ENCODE measurements at places on chromosomes 7 and 10.
A peak's percentile ranks its signal among the peaks of the same experiment; 100 is the strongest.

GRCh38 chr7:55286666-55287065, 78.5 kb upstream of the LANCL2 start:
- no peak for DNase-seq

DNA sequence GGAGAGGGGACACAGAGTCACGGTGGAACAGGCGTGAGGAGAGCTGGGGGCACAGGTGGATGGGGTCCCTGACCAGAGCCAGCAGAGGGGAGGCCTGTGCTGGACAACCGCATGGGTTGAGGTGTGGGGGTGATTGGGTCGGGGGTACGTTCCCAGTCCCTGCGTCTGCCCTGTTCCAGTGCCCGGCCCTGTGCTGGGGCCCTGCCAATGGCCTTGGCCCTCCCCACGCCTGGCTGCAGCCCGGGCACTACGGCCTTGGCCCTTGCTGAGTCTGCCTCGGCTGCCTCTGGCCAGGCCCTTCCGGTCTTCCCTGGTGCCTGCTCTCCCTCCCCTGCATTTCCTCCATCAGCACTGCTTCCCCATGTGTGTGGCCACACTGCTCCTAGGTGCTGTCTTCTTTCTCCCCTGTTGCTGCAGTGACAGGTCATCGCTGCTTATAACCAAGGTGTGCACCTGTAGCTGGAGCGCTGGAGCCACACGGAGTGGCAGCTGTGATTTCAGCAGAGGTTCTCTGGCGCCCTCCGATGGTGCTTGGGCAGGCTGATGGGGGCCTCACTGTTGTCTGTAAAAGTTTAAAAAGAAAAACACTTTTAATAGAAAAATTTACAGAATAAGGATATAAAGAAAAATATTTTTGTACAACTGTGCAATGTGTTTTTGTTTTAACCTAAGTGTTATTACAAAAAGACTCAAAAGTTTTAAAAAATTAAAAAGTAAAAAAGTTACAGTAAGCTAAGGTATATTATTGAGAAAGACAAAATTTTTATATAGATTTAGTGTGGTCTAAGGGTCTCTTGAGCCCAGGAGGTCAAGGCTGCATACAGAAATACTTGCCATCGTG, 45.2 kb upstream of the BHLHA15 start:
- DNase-seq, result peak; percentile 44

- no peak for DNase-seq
These were observed 36.8 kb downstream of the CHST3 start for GRCh38 chr10:72001033-72001395.

DNA sequence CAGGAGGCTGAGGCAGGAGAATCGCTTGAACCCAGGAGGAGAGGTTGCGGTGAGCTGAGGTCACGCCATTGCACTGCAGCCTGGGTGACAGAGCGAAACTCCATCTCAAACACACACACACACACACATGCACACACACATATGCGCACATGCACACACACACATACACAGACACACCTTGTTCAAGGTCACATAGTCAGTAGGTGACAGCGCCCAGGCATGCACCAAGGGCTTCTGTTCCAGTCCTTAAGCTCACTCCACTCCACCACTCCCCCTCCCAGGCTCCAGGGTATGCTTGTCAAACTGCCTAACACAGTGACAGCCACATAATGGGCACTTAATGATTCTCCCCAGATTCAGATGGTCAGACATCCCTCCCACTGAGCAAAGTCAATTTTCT, 37.0 kb downstream of the KCNMA1 start:
- DNase-seq, result no peak

- DNase-seq, result no peak
These were observed 580.3 kb upstream of the NRP1 start for GRCh38 chr10:33914746-33915145.

DNA sequence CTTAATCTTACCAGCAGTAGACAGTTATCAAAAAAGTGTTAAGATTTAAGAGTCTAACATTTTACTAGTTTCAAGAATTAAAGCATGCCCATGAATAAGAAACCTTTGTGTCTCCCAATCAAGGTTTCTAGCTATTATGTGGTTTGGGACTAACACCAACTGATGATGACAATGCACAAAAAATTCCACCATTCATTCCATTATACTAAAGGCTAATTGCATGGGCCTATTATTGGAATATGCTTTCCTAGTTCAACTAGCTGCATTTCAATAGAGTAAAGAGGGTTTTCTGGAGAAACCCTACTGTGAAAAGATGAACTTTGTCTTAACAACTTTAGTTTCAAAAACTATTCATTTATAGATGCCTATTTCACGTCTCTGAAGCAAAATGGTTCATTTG, 44.6 kb downstream of the UBE2H start:
- no peak for DNase-seq

DNA sequence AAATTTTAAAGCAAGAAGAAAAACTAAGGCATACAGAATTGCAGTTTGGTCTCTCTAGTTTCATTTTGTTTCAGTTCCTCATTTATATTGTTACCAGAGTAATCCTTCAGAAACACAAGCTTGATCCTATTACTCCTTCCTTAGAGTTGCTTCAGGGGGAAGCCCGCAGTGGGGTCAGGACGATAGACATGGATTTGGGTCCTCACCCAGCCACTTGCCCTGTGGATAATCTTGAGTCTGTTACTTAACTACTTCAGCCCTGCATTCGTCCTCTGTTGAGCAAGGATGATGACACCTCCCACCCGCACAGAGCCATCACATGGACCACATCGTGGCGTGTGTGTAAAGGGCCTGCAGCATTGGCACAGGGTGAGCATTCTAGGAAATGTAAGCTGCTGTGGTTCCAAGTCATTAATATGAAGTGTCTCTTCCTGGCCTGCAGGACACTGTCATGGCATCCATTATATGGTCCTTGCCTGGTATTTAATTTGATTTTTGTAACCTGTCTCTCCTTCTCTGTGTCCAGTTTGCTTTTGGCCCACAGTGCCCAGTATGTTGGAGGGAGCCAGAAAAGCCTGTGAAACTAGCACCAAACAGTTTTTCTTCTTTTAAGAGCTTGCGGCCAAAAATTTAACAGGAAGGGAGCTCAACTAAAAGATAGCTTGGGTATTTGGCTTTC, 111.2 kb downstream of the EEPD1 start:
- no peak for DNase-seq

DNA sequence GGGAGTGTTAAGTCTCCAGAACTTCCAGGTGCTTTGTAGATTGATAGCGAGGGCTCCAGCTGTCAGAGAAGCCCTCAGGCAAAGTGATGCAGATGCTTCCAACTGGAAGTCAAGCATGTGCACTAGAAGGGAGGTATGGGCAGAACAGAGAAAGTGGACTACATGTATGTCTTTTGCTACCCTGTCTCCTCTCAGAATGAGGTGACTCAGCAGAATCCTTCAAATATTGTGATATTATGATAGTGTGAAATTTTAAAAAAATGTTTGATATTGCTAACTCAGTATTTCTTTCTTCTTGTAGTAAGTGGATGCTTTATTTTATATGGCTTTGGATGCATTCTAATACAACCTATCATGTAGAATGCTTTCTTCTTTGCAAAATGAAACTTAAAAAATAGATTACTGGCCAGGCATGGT, 138.9 kb upstream of the SVIL start:
- no peak for DNase-seq

GRCh38 chr10:26593896-26594295, 103.6 kb upstream of the PDSS1 start:
- peak; percentile 21 for DNase-seq

GRCh38 chr10:108688314-108688713, 1235.0 kb downstream of the XPNPEP1 start:
- DNase-seq, result no peak

- no peak for DNase-seq
These were observed 16.8 kb upstream of the KIF20B start for GRCh38 chr10:89684604-89685003.

- DNase-seq, result peak; percentile 21
These were observed 66.0 kb downstream of the CALD1 start for GRCh38 chr7:134845461-134845860.

- DNase-seq, result no peak
These were observed 150.2 kb upstream of the AGR3 start for GRCh38 chr7:17031906-17032551.

DNA sequence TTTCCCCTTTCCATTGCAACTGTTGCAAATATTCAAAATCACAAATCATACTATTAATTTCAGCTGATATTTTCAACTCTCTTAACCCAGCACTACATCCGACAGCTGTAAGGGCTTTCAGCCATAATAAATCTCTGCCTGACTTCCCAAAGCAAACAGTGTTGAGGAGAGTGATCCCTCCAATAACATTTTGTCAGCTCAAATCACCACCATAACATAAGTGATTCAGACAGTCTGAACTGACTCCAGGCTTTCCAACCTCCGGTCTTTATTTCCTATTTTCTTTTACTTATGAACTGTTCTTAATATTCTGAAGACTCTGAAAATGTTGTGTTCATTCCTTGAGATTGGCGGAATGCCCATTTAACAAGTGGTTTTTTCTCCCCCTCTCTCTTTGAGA, 1085.9 kb downstream of the GATA3 start:
- DNase-seq, result no peak

DNA sequence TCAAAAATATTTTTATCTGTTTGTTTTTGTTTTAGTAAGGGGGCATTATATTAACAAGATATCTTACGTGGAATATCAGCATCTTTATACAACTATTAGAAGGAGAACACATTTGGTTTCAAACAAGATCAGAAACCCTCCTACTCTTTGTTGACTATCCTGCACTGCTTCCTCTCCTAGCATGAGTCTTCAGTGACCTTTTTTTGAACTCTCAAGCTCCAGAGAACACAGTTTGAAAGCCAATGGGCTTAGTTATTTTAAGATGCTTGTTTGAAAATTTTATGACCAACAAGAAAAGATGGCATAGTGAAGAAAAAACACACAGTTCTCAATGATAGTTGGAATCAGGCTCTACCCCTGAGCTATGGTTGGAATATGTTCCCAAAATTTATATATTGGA, 37.2 kb upstream of the RTKN2 start:
- DNase-seq, result no peak

DNA sequence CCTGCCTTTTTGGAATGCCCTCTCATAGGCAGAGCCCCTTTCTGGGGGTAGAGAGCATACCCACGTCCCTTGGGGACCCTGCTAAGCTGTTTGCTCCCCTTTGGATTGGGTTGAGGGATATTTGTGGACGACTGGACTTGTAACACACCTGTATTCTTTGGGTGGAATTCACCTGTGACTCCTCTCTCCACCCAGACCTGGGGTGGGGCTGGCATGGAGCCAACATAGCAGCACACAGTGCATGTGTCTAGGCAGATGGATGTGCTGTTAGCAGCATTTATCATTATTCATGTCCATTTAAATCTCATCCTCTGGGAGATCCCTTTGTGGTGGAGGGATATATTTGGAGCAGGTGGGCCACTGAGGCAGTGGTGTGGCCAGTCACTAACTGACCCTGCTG, 51.0 kb downstream of the CDH23 start:
- DNase-seq, result no peak

DNA sequence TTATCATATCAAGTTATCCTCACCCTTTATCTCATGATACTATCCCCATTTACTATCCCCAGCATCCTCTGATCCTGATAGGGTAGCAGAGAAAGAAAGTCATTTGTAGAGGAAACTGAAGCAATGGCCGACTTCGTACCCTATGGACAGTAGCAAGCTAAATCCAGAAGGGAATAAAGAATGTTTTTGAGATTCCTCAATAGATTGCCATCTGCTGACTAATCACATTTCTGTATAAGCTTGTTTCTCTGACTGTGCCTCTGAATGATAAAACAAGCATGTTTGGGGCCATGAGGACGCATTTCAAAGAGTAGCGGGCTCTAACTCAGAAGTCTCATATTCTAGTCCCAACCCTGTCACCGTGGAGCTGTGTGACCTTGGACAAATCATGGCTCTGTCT, 13.2 kb upstream of the FAM107B start:
- DNase-seq, result no peak

DNA sequence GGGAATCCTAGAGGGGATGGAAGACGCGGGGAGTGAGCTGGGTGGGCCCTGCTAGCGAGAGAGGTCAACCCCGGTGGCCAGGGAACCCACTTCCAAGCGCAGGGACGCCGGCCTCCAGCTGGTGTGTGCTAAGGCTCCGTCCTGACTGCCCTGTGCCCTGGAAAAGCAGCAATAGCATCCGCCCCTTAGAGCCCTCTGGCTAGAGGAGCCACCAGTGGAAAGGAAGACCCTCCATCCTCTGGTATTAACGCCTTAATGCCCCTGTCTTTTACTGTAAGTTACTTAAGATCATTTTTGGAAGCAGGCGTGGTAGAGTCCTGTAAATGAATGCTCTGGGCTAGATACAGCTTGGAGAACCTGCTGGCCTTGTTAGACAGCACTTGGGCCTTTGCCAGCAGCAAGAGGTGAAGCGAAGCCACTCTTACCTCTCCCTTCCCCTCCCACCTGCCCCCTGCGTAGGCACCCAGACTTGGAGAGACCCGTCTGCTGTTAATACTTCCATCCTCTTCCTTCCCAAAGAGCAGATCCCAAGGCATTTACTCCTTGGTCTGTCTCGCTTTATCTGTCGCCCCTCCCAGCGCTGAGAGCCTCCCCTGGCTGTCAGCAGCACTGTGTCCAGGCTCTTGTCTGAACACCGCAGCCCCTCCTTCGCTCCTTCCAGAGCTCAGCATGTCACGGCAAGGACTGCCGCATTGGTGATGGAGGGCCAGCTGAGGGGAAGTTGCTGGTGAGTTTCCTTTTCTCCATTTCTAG, 4.6 kb downstream of the REPIN1 start:
- no peak for DNase-seq

DNA sequence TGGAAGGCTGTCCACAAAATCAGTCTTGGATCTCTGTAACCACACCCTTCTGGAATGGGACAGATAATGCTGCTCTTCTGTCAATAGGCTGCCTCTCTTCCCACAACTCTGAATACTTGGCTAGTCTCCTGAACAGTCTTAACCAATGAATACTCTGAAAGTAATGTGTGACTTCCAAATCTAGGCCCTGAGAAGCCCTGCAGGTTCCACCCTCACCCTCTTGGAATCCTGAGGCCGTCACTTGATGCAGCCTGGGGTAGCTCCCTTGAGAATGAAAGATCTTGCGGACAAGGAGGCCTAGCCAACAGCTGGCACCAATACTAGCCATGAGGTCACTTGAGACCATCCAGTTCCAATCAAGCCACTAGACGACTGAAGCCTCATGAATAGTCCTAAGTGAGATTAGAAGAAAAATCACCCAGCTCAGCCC, 109.2 kb downstream of the ARHGAP12 start:
- no peak for DNase-seq

DNA sequence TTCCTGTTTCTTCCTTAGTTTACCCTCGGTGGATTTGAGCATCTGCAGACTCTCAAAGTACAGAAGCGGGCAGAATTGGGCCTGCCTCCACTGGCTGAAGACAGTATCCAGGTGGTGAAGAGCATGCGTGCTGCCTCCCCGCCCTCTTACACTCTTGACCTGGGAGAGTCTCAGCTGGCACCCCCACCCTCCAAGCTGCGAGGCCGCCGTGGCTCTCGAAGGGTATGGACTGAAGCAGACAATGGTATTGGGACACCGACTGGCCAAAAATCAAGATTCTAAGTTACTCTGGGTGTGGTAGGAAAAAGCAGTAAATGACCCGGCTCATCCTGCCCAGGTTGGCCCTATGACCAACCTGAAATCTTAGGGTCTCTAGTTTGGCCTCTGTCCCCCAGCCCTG, 22.2 kb downstream of the STRIP2 start:
- DNase-seq, result no peak

- DNase-seq, result no peak
These were observed 62.0 kb upstream of the PODXL start for GRCh38 chr7:131618391-131618790.

GRCh38 chr10:106959521-106959920, 205.0 kb downstream of the SORCS1 start:
- no peak for DNase-seq

Measured in urothelium cell line (cell line).